ENCODE measurements at places on chromosomes 4 and X. TPM values are rescaled to one million over a fixed set of nuclear protein-coding genes. Genes with fewer than 3 reads are reported as not detected.

GRCh38 chr4:127685292-127685691 lies 44.9 kb upstream of the SLC25A31 start:
- no peak for DNase-seq

DNA sequence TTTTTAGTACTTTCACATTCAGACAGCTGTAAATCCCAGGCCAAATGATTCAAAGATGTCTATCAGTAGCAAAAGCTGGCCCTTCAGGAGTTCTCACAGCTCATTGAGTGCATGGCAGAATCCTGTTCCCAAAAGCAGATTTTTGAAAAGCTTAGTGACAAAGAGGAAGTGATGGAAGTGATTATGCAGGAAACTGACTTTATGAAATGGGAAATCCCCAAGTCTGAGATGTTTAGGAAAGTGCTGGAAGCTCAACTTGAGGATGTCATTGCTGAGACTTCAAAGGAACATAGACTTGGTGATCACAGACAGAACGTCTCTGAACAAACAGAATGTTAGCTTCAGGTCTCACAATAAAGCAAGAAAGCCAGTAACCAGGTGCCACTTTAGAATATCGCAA lies 51.0 kb upstream of the CFAP47 start:
- no peak for DNase-seq

GRCh38 chr4:79584352-79584751 lies 176.3 kb upstream of the GK2 start:
- no peak for DNase-seq

DNA sequence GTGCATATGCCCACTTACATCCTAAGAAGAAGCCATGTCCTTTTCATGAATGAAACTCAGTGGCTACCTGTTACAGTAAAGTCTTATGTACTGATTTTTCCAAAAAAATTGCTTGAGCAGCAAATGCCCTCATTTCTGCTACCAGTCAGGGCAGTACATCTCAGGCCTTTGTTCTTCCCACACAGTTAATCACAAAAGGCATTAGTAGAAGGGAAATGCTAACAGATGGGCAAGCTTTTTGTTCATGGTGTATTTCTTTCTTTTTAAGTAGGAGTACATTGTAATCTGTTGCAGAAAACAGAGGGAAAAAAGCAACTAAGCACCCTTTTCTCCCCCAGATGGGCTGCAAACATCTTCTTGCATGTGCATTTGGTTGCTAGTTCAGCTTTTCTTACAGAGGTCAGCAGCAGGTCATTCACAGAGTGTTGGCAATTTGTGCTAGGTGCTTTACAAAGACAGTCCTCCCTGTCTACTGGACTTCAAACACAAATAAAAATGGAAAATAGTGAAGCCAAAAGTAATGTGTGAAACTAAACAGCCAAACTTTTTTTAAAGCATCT lies 373.4 kb downstream of the PRDM5 start:
- DNase-seq, result no peak

GRCh38 chrX:154305541-154306205 lies 10.1 kb downstream of the TKTL1 start:
- no peak for DNase-seq

DNA sequence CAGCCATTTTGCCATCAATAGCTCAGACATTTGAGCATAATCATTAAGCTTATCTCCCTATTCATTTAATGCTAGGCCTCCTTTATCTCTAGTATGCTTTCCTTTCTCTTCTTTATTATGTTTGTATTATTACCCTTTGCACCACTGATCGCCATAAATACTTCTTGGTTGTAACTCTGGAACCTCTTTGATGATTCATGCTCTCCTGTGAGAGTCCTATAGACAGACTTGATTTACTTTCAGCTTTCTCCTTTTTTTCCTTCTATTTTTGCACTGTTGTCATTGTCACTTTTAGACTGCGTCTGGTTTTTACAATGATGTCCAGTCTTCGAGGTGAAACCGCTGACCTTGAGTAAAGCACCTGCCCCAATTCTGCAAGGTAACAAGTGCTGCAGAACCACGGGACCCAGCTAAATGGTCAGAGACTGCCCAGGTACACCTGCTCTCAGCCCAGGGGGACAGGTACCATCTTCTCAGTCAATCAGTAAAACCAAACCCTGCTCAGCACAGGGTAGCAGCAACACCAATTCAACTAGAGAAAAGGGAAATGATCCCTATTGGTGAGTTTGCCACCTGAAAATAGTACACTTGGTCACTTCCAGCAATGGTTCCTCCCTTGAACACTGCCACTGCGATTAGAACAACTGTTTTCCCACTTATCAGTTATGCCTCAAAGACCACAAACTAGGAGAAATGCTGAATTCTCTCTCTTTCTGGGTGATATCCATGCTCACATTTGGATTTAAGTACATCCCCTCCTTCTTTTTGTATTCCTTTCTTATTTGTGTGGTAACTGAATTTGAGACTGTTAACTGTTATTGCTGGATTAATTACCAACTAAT lies 125.1 kb downstream of the MAML3 start:
- no peak for DNase-seq

GRCh38 chr4:44738615-44739014 lies 12.3 kb upstream of the GNPDA2 start:
- DNase-seq, result no peak

DNA sequence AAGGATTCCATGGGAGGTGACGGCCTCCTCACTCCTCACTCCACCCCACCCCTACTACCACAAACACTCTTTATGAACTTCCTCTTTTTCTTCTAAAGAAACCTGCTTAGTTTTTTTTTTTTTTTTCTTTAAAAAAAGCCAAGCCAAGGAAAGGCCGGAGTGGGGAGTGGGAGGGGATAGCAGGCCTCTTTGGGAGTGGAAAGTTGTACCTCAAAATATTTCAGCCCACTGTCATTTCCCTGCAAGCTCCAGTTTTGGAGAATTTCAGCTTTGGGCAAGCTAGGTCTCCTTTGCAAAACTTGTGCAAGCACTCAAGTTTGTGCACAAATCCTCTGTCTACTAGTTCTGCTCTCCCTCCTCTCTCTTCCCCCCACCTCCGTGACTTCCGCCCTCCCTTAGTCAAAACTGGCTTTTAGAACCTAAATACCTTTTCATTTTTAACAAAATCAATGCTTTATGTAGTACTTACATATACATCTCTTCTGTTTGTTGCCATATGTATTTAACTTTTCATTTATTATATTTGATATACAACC lies 512 bp upstream of the ANTXR2 start:
- DNase-seq, result no peak

DNA sequence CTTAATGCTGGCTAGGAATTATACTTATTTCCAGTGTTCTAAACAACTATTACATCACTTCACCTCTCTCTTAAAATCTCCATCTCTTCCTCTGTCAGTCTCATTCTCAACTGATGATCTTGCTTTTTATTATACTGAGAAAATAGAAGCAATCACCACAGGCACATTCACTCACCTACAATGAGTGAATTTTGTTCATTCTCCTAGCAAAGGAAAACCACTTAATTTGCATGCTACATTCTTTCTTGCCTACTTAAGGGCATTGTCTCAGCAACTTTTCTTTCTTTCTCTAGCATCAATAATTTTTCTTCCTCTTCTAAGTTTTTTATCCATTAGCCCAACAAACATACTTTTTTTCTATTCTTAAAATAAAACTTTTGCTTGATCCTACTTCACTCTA lies 21.1 kb upstream of the USP38 start:
- DNase-seq, result no peak

DNA sequence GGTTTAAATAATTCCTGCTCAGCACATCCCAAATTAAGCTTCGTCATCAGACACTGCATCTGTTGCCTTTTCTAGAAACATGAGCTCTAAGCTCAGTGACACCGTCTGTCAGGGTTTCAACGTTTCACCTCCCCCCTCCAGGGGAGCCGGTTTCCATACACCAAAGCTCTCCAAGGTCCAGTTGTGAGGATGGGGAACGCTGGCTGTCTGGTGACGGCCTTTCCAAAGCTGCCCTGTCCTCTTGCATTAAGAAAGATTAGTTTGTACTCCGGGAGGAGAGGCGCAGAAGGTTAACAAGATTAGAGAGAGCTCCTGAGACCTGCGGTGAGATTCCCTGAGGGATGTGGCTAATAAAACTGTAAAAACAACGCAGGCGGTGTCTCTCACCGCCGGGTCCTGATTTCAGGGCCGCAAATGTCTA lies 43.2 kb downstream of the ASMT start:
- no peak for DNase-seq

GRCh38 chrX:71367396-71367795 lies 1.2 kb downstream of the TAF1 start:
- no peak for DNase-seq

- no peak for DNase-seq
These were observed at the start of gene HTATSF1 for GRCh38 chrX:136497556-136498052. Gene HTATSF1 (plus strand): TSS chrX:136497592. CDS start chrX:136497685, 93 bp downstream.

- no peak for DNase-seq
These were observed 7.4 kb downstream of the APOO start for GRCh38 chrX:23900220-23900797.

DNA sequence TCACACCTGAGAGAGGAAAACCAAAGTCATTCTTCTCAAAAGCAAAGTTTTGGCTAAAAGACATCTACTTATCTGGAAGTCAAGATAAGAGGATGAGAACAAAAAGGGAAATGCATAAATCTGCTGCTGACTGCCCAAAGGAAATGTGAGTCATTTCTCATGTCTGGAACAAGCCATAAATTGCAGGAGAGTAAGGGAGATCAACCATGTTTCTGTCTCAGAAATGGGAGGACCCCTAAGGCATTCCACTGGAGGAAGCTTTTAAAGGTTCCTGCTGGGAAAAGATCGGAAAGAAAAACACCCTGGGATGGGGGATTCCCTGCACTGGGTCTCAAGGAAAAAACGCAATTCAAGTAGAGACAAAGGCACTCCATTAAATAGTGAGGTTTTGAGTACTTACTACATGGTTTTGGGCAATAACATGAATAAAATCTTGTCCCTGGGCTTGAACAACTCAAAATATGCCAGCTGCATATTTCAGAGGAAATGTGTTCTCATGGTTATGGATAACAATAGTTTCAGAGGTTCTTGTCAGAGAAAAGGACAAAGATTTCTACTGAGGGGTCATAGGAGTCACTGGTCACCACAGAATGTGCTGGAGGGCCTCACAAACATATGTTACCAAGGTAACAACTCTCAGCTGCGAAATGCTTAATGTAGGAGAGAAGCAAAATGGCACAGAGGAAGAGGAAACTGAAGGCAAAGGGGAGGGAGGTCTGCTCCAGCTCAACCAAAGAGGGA lies 19.3 kb downstream of the GPR143 start:
- no peak for DNase-seq

- DNase-seq, result no peak
These were observed 27.4 kb downstream of the HMGN5 start for GRCh38 chrX:81174286-81174685.

- no peak for DNase-seq
These were observed 41.8 kb upstream of the NEIL3 start for GRCh38 chr4:177267911-177268310.

DNA sequence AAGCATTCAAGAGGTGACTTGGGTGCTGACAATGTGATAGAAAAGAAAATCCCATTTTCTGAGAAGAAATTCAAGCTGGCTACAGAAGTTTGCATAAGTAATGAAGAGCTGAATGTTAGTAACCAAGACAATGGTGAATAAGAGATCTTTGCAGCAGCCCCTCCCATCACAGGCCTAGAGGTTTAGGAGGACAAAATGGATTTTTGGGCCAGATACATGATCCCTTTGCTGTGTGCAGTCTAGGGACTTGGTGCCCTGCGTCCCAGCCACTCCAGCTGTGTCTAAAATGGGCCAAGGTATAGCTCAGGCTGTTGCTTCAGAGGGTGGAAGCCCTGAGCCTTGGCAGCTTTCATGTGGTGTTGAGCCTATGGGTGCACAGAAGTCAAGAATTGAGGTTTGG lies 107.0 kb upstream of the EPHA5 start:
- no peak for DNase-seq

DNA sequence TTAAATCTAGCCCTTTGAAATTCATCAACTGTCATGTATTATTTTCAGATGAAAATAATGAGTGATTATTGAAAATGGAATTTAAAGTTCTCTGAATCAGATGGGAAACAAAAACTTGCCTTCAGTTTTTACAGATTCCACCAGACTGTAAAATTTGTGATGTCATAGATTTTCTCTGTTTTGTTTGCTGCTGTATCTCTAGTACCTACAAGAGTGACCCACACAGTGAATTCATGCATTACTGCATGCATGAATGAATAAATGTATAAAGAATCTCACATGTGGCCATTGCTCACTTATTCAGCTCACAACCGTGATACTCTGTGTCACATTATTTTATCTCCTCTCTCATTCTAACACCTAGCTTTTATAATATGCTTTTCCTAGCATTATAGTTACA lies 532.2 kb upstream of the AGA start:
- DNase-seq, result no peak

DNA sequence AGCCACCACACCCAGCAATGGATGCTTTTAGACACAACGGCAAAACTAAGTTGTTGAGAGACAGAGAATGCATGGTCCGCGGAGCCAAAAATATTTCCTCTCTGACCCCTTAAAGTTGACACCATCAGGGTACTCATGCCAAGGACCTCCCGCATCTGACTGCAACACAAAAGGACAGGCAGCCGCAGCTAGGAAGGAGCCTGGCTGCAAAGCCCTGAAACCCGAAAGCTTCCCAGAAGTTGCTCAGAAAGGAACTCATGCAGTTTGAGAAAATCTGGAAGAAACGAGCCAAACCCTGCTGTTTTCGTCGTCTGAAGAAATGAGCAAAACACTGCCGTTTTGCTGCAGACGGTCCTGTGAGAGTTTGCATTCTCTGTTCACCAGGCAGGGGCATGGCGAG lies 16.5 kb downstream of the DHRSX start:
- no peak for DNase-seq

DNA sequence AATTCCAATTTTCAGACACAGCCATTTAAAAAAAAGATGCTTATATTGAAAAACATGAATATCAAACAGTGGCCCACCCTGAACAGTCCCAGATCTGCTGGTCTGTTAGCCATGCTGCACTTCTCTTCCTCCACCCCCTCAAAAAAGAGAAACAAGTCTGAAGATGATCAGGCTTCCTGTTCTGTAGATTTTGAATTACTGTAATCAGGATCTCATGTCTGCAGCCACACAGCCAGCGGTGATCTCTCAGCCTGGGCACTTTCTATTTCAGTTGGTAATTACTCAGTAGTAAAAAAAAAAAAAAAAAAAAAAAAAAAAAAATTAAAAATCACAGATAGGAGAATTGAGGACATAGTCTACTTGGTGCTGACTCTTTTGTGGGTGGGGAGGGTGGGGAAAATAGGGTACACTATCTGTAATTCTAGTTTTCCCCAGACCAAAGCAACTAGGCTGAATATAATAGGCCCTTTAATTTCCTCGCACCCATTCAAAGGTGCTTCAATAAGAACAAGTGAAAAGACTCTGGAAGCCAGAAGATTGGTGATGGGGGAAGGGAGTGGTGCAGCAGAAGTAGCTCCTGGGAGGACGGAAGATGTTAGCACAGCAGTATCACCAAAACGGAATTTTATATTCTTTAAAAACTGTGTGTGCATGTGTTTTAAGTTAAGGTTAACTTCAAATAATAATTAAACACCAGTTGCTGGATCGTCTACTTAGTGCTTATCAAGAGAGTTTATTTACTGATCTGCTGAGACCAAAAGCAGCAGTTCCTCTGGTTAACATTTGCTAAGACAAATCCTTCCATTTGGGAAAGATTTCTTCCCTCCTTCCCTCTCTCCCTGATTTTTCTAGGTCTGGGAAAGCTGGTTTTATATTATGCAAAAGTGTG lies 47.0 kb downstream of the SPRY1 start:
- DNase-seq, result no peak

Gene S100G
- not detected for total RNA-seq

Gene EDNRA
- 3.1 TPM for total RNA-seq

Gene GIMD1
- total RNA-seq, result not detected

Gene LINC00632
- total RNA-seq, result 17.2 TPM

Gene TKTL2
- total RNA-seq, result not detected

Gene CXCR3
- total RNA-seq, result 0.83 TPM

Gene MAGEC2
- total RNA-seq, result not detected

Gene CCSER1
- total RNA-seq, result 5.0 TPM

Gene CLGN
- 2.1 TPM for total RNA-seq

Gene VCX3A
- total RNA-seq, result not detected

Gene AMOT
- 4.5 TPM for total RNA-seq
